ENCODE measurements at places on chromosomes 4 and X. TPM values are rescaled to one million over a fixed set of nuclear protein-coding genes. Genes with fewer than 3 reads are reported as not detected.

GRCh38 chr4:125538670-125539069 is 223.9 kb downstream of the FAT4 start:
- no peak for DNase-seq

DNA sequence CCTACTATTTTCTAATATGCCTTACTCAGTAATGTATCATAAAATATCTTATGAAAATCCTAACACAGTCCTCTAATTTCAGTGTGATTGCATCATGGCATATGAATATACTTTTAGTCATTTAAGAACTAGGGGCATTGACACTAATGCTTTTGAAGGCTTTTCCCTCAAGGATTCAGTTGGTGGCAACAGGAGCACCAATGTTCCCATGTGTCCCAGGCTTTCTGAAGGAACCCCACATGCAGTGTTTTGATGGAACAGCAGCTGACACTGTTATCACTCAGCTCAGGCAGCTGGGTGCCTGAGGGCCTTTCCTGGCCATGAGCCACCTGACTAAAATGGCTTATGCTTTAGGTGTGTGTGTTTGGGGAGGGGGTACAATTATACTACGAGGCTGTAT is 348.3 kb downstream of the ARHGAP24 start:
- peak; percentile 35 for DNase-seq

DNA sequence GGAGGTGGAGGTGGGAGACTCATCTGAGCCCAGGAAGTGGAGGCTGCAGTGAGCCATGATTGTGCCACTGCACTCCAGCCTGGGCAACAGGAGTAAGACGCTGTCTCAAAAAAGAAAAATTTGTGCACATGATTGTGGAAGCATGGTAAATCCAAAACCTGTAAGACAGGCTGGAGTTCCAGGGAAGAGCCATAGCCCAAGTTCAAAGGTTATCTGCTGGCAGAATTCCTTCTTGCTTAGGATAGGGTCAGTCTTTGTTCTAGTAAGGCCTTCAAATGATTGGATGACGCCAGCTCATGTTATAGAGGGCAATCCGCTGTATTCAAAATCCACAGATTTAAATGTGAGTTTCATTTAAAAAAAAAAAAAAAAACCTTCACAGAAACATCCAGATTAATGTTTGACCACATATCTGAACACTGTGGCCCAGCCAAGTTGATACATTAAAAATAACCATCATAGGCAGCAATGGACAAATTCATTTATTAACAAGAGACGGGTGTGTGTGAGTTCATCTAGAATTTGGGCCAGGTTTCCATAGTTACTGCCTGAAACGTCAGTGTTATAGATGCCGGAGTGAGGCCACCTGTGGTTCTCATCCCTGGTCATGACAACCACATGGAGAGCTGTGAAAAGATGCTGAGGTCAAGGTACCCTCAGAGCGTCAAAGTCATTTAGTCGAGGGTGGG is 35.2 kb upstream of the SLC2A9 start:
- no peak for DNase-seq

GRCh38 chr4:21327976-21328700 is 620.4 kb downstream of the KCNIP4 start:
- no peak for DNase-seq

DNA sequence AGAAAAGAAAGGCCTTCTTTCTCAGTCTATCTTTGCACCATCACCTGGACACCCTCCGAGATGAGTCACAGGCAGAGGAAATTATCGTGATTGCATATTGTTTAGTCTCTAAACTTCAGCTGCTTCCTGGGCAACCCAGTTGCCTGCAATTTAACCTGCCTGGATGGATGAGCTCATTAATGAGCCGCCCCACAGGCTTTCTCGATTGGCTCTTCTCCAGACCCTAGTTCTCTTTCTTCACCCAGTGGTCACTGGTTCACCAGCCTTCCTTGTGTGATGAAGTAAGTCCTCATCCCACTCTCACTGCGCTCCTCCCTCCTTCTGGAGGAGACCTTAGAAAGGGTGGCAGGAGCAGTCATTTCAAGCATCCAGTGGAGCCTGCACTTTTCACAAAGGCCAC is 94.4 kb downstream of the SOWAHB start:
- DNase-seq, result no peak

NXF3 gene
- total RNA-seq, result not detected

- DNase-seq, result peak; percentile 53
Observed at GRCh38 chr4:33160126-33160525, 2440.0 kb downstream of the PCDH7 start.

IQCM gene
- not detected for total RNA-seq

GRCh38 chr4:27881705-27882104 is 1021.1 kb downstream of the STIM2 start:
- no peak for DNase-seq

GSX2 gene
- not detected for total RNA-seq

GRCh38 chr4:123833171-123833643 is 436.6 kb downstream of the SPRY1 start:
- DNase-seq, result no peak

DNA sequence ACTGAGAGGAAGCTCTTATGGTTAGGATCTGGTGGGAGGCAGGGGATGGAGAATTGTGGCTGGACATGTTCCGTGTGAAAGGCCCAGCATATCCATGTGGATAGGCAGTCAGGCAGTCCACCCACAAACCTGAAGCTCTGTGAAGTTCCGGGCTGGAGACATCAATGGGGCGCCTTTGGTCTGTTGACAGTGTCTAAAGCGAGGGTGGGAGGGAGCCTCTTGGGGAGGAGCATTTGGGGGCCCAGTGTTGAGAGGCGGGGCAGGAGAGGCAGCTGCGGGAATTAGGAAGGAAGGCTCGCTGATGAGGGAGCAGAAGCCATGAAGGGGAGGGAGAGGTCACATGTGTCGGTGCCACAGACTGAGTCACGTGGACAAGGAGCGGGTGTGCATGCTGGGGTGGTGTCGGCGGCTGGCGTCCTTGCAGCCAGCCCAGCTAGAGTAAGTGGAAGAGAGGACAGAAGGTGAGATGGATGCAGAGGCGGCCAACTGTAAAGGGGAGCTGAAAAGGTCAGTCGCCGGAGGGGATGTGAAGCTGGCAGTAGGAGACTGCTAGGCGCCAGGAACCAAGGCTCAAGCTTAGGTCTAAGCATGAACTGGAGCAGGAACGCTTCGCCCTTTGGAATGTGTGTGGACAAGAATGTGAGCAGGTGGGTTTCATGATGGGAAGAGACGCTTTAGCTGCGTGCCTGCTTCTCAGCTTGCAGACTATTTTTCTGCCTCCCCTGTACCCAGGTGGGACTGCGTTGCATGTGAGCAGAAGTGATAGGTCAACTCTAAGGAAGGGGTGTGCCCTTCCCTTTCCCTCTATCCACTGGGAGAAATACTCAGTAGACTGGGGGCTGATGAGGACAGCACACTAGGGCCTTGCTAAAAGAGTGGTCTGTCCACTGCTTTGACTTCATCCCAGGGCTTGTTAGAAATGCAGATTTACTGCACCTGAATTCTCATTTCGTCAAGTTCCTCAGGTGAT is 44.0 kb upstream of the TLR2 start:
- DNase-seq, result peak; percentile 23

GRCh38 chr4:146114066-146114465 is 61.5 kb upstream of the LSM6 start:
- DNase-seq, result no peak
